Stimulated activated CD8-positive, alpha-beta memory T cell treated with anti-CD3 and anti-CD28 coated beads, Interleukin-7, amount 100 ng/mL, for 1 hour (primary cell): ENCODE measurements at places on chromosomes 1 and 21.
A peak's percentile ranks its signal among the peaks of the same experiment; 100 is the strongest.

- no peak for DNase-seq
Measured at GRCh38 chr1:119372503-119373086, 4.0 kb downstream of the HAO2 start.

DNA sequence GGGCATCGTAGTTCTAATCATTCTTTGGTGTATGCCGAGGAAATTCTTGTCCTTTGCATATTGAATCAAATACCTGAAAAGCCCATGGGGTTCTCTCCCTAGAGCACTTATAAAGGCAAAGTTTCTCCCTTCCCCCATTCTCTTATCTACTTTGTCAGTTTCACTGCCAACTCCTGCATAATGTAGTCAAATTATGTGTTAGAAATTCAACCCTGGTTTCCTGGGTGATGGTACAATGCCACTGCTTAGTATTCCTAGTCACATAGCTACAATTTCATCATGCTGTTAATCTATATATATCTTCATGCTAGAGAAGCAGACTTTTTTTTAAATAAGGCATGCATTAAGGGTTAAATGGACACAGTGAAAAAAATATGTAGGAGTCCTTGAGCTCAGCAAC is 119.0 kb downstream of the PDE4B start:
- DNase-seq = no peak

GRCh38 chr1:4256351-4256750 is 356.3 kb upstream of the C1orf174 start:
- DNase-seq = no peak

DNA sequence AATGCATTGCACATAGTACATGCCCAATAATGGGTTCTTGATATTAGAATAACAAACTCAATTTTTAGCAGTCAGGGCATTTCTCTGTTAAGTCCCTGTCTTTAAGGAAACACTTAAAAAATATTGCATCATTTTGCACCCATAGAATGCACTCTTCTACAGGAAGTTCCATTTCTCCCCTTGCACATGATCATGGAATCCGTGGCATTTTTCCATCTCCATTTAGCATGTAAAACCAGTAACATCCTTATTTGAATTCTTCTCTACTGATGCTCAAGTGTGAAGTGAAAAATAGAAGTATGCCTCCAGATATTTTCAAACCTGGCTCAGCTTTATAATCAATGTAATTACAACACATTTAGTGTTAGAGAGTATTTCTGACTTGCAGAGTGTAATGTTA is 192.8 kb downstream of the RWDD3 start:
- DNase-seq = no peak

- no peak for DNase-seq
Measured at GRCh38 chr1:30778154-30778978, 20.8 kb upstream of the LAPTM5 start.

GRCh38 chr1:246063013-246063616 is 444.0 kb downstream of the SMYD3 start:
- no peak for DNase-seq

- no peak for DNase-seq
Measured at GRCh38 chr21:31343680-31344480, at the start of gene TIAM1. Gene TIAM1 (minus strand): TSS chr21:31344261. CDS start chr21:31266972, 77,289 bp downstream.

GRCh38 chr1:60813071-60813470 is 269.3 kb upstream of the NFIA start:
- DNase-seq = no peak

GRCh38 chr1:33397125-33397506 is 33.8 kb downstream of the PHC2 start:
- DNase-seq = no peak

DNA sequence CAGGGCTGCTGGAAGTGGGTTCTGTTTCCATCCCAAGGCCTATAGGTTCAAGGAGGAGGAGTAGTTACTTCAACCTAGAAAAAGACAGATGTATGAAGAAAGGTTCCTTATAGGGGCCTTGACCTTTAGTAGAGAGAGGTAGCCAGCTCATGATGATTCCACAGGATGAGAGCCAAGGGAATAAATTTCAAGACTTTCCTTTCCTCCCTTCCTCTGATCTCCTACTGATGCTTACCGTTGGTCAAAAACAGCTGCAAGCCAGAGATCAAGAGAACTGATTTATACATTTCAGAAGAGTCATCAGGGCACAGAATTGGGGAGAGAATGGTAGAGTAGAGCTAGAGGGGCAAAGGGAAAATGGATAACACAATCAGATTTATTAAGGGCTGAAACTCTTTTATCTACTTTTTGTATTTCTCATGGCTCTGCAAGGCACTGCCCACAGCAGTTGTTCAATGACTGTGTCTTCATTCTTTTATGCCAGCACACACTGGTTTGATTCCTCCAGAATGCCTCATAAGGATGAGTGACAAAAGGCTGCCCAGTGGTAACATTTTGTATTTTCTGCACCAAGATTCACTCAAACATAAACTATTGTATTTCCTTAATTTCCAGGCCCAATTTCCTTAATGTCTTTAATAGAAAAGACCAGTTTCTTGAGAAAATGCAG is 37.4 kb downstream of the AK5 start:
- no peak for DNase-seq

GRCh38 chr1:96214982-96215381 is 506.6 kb upstream of the PTBP2 start:
- DNase-seq = no peak

- no peak for DNase-seq
Measured at GRCh38 chr1:183515002-183515689, 42.8 kb downstream of the SMG7 start.

- DNase-seq = no peak
Measured at GRCh38 chr1:243623841-243624240, 226.2 kb downstream of the AKT3 start.

- no peak for DNase-seq
Measured at GRCh38 chr1:192022827-192023226, 135.4 kb upstream of the RGS18 start.

- DNase-seq = no peak
Measured at GRCh38 chr1:61013946-61014667, 68.3 kb upstream of the NFIA start.

DNA sequence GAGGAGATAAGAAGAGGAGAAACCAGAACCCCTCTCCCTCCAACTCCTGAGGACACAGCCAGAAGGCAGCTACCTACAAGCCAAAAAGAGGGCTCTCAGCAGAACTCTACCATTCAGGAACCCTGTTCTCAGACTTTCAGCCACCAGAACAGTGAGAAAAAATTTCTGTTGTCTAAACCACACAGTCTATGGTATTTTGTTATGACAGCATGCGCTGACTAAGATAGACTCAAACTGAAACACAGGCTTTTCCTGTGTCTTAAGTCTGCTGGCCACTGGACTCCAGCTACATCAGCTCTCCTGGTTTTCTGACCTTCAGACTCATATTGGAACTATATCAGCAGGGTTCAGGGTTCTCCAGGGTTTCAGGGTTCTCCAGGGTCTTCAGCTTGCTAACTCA is 126.5 kb upstream of the TNFSF4 start:
- DNase-seq = no peak

- DNase-seq = peak; percentile 24
Measured at GRCh38 chr1:160539990-160540858, 17.2 kb upstream of the SLAMF6 start.

DNA sequence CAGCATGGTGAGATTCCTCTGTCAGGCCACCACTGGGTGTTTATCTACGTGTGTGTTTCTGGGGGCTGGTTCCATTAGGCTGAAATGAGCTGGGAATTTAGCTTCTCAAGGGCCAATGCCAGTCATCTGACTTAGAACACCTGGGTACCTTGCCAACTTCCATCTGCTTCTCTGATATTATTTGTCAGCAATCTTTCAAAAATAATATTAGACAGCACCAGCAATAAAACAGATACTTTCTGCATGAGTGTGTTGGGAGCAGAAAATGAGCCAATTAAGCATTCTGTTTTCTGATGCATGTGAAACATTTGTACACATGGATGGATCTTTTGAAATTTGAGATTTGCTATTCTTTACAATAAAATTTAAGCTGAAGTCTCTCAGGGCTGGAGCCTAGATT is 124.1 kb downstream of the RYR2 start:
- DNase-seq = no peak

- DNase-seq = no peak
Measured at GRCh38 chr1:40734882-40735628, 43.6 kb downstream of the NFYC start.

DNA sequence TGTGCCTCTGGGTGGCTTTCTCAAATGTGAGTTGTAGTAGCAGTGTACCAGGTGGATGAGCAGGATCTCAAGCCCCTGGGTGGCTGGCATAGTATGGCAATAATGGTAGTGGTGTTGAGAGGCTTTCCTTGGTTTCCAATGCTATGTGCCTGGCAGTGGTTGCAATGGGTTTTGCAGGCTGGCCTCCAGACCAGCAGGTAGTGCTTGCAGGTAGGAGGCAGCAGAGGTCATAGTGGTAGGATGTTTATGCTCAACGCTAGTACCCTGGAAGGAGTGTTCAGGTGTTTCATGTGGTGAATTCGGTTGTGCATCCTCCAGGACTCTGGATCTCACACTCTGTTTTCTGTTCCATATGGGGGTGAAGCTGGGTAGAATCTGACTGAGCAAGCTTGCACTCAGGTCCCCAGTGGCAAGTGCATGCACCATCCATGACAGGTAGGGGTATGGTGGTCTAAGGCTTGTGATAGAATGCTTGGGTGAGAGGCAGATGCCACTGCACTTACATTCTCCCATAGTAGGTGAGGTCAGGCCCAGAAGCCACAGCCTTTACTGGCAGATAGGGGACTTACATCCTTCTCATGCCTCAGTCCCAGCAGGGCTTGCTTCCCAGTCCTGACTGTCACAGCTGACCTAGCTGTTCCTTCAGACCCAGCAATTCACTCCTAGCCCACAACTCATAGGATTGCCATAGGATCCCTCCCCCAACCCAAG is 410.5 kb upstream of the LRRC7 start:
- no peak for DNase-seq

DNA sequence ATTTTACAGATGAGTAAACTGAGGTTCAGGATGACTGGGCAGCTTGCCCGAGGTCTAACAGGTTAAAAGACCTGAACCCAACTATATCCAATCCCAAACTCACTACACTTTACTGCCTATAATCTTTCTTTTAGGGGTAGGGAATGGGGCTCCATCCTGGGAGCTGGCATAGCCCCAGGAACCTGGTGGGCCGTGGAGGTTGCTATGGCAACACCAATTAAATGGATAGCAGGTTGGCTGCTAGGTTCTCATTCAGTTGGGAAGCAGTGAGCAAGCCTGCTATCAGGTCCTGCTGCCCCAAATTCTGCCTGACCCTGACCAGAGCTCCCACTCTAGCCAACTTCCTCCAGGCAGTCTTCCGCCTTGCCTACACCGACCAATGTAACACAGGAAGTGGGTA is 40.9 kb downstream of the LRP8 start:
- DNase-seq = no peak

DNA sequence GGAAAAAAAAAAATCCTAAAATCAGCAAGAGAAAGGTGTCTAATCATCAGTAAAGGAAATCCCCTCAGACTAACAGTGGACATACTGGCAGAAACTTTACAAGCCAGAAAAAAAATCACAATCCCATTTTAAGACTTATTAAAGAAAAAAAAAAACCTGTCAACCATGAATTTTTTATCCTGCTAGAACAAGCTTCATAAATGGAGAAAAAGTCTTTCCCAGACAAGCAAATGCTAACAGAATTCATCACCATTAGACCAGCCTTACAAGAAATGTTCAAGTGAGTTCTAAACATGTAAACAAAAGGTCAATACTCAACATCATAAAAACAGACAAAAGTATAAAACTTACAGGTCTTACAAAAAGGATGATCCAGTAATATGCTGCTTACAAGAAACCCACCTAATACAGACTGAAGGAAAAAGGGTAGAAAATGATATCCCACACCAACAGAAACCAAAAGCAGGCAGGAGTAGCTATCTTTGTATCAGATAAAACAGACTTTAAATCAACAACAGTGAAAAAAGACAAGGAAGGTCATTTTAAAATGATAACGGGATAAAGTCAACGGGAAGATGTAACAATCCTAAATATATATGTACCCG is 129.6 kb downstream of the EVI5 start:
- no peak for DNase-seq

- no peak for DNase-seq
Measured at GRCh38 chr1:163240705-163241104, 38.0 kb upstream of the RGS5 start.

DNA sequence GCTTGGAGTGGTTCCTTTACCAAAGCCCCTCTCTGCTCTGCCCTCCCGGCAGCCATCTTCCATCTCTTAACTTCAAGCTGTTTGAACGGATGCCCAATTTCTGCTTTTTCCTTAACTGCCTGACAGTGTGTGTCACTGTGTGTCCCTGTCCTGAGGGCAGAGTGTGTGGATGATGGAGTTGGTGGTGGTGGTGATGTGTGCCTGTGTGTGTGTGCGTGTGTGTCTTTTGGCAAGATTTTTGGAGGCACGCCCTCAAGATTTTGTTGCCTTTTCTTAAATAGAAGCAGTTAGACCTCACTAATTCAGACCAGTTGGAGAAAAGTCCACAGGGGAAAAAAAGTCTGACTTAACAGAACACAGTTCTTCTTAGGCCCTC is 30.3 kb downstream of the SERTAD4 start:
- no peak for DNase-seq

DNA sequence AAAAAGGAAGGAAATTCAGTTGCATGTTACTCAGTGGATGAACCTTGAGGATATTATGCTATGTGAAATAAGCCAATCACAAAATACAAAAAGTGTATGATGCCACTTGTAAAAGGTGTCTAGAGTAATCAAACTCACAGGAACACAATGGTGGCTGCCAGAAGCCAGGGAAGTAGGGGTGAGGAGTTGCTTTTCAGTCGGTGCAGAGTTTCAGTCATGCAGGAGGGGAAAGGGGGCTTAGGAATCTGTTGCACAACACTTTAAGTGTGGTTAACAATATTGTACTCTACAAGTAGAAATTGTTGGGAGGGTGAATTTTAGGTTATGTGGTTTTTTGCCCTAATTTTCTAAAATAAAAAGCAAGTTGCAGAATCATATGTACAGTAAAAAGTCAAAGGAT is 184.2 kb upstream of the RAB4A start:
- DNase-seq = no peak

- DNase-seq = no peak
Measured at GRCh38 chr1:196196486-196196885, 411.8 kb downstream of the KCNT2 start.

DNA sequence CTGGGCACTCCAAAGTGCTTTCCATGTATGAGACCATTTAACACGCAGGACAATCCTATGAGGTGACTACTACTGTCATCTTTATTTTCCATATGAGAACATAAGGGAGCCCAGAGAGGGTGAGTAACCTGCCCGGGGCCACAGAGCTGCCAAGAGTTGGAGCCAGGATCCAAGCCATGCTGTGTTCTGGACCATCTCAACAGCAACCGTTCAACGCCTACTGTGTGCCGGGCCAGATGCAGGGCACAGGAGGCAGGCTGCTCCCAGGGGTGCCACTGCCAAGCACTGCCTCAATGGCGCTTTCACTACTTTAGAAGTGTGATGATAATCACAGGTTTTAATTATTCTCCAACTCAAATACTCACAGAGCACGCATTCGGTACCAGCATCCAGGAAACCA is 3.8 kb downstream of the ALDH4A1 start:
- no peak for DNase-seq

GRCh38 chr1:116720364-116721038 is 33.7 kb upstream of the CD2 start:
- no peak for DNase-seq

GRCh38 chr1:25695771-25696311 is 79.2 kb downstream of the MAN1C1 start:
- DNase-seq = no peak
